ENCODE measurements at places on chromosomes 12 and 14. TPM values are rescaled to one million over a fixed set of nuclear protein-coding genes. Genes with fewer than 3 reads are reported as not detected.

- no peak overlapping the region for H3K27ac ChIP-seq
- DNase-seq = no peak
- peaks cover 5% of the 10 kb centered on the region for H3K36me3 ChIP-seq
- H3K4me1 ChIP-seq = peaks cover under 1% of the 10 kb centered on the region
Observed at GRCh38 chr12:50317203-50317602, 33.9 kb upstream of the LIMA1 start.

- no peaks in the 10 kb centered on the region for H3K27me3 ChIP-seq
- peaks cover 16% of the 10 kb centered on the region for H3K4me1 ChIP-seq
- DNase-seq = no peak
- H3K27ac ChIP-seq = no peak overlapping the region
- H3K4me3 ChIP-seq = no peak overlapping the region
Observed at GRCh38 chr12:110550981-110551380, 32.1 kb downstream of the PPTC7 start.

The TPPP2 gene
- not detected for total RNA-seq

DNA sequence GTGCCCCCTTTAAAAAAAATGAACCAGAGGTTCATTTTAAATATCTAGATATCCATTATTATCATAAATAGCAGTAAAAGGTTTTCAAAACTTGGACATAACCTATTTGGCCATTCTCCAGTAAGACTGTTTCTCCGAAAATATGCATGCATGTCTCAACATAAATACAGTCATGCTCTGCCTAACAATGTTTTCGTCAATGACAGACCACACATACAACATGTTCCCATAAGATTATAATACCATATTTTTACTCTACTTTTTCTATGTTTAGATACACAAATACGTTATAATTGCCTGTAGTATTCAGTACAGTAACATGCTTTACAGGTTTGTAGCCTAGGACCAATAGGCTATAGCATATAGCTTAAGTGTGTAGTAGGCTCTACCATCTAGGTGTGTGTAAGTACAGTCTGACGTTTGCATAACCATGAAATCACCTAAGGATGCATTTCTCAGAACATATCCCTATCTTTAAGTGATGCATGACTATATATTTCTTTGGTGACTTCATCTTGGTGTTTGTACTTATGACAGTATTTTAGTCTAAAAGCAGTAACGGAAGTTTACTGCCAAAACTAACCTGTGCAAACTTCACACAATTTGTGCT is 3.2 kb downstream of the TMEM19 start:
- H3K4me3 ChIP-seq = no peak overlapping the region
- H3K27ac ChIP-seq = no peak overlapping the region
- H3K27me3 ChIP-seq = no peaks in the 10 kb centered on the region
- DNase-seq = no peak
- H3K36me3 ChIP-seq = peaks cover 16% of the 10 kb centered on the region

The KLRG1 gene
- total RNA-seq = 0.38 TPM

GRCh38 chr14:66041582-66041981 is 444.6 kb upstream of the CCDC196 start:
- DNase-seq = no peak
- H3K27me3 ChIP-seq = peaks cover 16% of the 10 kb centered on the region
- H3K27ac ChIP-seq = no peak overlapping the region
- peaks cover 9% of the 10 kb centered on the region for H3K4me1 ChIP-seq
- no peaks in the 10 kb centered on the region for H3K36me3 ChIP-seq
- no peak overlapping the region for H3K4me3 ChIP-seq

- DNase-seq = no peak
- no peaks in the 10 kb centered on the region for H3K36me3 ChIP-seq
- H3K4me3 ChIP-seq = no peak overlapping the region
Observed at GRCh38 chr12:84150201-84150600, 762.4 kb downstream of the SLC6A15 start.

GRCh38 chr14:71400871-71401321 is 493.6 kb downstream of the PCNX1 start:
- no peak for DNase-seq
- H3K27ac ChIP-seq = no peak overlapping the region
- H3K27me3 ChIP-seq = no peaks in the 10 kb centered on the region
- H3K4me1 ChIP-seq = no peaks in the 10 kb centered on the region
- H3K36me3 ChIP-seq = no peaks in the 10 kb centered on the region
- H3K4me3 ChIP-seq = no peak overlapping the region

DNA sequence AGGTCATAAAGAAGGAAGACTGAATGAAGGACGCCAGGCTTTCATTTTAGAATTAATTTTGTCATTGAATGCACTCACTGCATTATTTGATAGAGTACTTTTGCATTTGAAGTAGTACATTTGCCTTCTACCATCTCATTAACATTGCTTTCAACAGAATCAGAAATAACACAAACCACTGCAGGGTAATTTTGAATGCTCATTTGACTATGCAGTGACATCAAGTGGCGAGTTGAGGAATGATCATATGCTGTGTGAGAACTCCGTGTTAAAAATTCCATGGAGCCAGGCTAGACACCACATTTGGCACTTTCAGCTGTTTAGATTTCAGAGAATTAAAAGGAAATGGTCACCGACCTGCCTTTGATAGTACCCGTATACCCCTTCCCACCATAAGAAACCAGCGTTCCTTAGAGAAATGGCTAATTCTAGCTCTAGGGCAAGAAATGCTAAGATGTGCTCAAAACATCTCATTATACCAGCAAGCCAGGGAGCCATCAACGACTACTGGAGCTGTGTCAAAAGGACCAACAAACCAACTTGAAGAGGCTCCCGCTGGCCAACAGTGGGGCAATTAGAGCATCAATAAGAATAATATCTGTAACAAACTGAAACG is 16.5 kb downstream of the HEBP1 start:
- no peaks in the 10 kb centered on the region for H3K36me3 ChIP-seq
- H3K4me1 ChIP-seq = no peaks in the 10 kb centered on the region
- H3K4me3 ChIP-seq = no peak overlapping the region
- H3K27ac ChIP-seq = no peak overlapping the region

GRCh38 chr12:19967431-19967830 is 400.9 kb upstream of the PDE3A start:
- peaks cover 46% of the 10 kb centered on the region for H3K4me1 ChIP-seq
- H3K4me3 ChIP-seq = peak overlapping the region; percentile 35
- H3K27me3 ChIP-seq = no peaks in the 10 kb centered on the region
- peaks cover 12% of the 10 kb centered on the region for H3K36me3 ChIP-seq
- DNase-seq = peak; percentile 49

DNA sequence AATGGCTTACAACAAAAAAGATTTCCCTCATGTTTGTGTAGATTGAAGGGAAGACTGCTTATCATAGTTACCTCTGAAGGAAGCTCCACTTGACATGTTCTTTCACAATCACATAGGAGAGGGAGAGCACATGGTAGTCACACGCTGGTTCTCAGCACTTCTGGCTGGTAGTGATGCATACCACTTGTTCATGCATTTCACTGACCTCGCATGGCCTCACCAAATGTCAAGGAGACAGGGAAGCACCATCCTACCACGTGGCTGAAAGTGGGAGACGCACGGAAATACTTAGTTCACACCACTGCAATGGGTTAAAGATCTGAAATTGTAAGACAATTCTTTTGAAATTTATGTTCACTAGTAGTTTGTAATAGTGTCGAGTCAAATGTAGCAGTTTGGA is 74.0 kb downstream of the PDE3A start:
- H3K4me3 ChIP-seq = no peak overlapping the region
- no peak for DNase-seq
- H3K27me3 ChIP-seq = no peaks in the 10 kb centered on the region
- peaks cover 10% of the 10 kb centered on the region for H3K4me1 ChIP-seq

The KNTC1 gene
- 97.8 TPM for total RNA-seq

DNA sequence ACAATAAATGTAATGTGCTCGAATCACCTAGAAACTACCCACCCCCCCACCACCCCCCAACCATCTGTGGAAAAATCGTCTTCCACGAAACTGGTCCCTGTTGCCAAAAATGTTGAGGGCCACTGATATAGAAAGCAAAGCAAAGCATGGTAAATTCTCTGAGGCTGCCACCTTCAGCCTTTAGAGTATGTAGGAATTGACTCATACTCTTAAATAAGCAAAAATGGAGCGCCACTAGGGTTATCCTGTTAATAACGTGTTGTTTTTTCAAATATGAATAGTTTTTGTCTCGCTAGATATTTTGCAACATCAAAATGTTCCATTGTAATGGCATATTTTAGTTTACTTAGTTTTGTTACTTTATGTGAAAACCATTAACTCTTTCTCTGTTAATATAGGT is 18.2 kb downstream of the DYNC1H1 start:
- no peak overlapping the region for H3K27ac ChIP-seq
- peaks cover 29% of the 10 kb centered on the region for H3K4me1 ChIP-seq
- peaks cover 69% of the 10 kb centered on the region for H3K36me3 ChIP-seq

The CCDC177 gene
- total RNA-seq = not detected

GRCh38 chr12:100061814-100062213 is 77.1 kb upstream of the ANKS1B start:
- no peak for DNase-seq
- no peak overlapping the region for H3K4me3 ChIP-seq
- no peaks in the 10 kb centered on the region for H3K27me3 ChIP-seq
- H3K27ac ChIP-seq = no peak overlapping the region

DNA sequence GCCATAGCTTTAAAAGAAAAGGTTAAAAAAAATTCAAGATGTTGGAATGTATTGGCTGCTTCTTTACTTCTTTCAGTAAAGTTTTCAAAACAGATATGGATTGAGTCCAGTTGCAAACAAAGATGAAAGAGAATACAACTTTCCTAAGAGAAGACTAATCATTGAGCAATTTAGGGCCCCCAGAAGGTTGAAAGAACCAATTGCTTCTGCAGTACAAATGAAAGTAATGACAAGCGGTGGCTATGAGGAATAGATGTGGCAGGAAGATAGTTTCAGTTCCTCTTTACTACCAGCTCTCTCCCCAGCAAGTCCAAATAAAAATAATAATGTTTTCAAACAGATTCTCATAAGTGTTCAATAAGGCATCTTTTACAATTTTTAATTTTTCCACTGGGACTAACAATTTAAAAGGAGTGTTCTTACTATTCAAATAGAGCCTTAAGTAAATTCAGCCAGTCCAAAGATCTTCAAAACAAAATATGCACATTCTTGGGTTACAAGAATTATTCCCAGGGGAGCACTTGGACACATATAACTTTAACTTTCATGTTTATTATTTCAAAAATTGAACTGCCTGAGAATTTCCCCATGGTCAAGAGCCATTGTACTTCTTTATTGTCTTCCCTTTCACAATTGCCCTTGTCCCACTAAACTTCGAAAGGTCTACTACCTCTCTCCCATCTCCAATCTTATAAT is 62.3 kb upstream of the PPP1R12A start:
- H3K27ac ChIP-seq = no peak overlapping the region
- peaks cover 23% of the 10 kb centered on the region for H3K4me1 ChIP-seq
- H3K36me3 ChIP-seq = no peaks in the 10 kb centered on the region
- no peak overlapping the region for H3K4me3 ChIP-seq
- H3K27me3 ChIP-seq = no peaks in the 10 kb centered on the region

DNA sequence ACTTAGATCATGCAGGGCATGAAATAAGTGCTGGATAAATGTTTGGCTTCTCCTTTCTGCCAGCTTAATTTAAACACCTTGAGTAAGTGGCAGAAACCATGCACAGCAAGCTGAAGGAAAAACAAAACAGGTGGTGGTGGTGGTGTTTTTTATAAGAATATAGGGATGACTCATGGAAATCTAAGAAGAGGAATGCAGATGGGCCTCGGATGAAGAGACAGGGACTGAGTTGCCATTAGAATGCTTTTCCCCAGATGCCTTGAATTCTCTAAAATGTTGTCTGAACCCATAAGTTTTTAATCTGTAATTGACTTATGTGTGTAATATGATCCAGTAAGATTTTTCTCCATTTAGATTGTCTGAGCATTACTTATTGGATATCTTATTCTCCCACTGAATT is 93.1 kb upstream of the ZDHHC17 start:
- no peaks in the 10 kb centered on the region for H3K36me3 ChIP-seq
- no peak overlapping the region for H3K4me3 ChIP-seq
- no peaks in the 10 kb centered on the region for H3K4me1 ChIP-seq
- DNase-seq = no peak
- H3K27me3 ChIP-seq = no peaks in the 10 kb centered on the region
- no peak overlapping the region for H3K27ac ChIP-seq

DNA sequence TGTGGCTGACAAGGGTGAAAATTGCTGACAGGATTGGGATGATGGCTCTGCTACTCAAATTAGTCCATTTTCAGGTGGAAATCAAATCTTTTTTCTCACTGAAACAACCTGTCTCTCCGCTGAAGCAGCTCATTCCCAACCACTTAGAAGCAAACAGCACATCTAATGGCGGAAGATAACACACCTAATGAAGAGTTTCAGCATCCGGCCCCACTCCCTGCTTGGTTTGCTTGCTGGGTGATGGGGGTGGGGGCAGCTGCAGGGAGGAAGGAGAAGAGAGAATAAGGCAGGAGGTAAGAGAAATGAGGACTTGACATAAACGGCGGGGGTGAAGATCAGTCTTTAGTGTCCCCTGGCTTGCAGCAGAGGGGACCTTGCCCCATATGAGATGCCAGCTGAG is 4.0 kb downstream of the SYNDIG1L start:
- H3K27me3 ChIP-seq = peaks cover 20% of the 10 kb centered on the region
- no peak overlapping the region for H3K4me3 ChIP-seq
- no peak for DNase-seq
- H3K27ac ChIP-seq = no peak overlapping the region
- H3K36me3 ChIP-seq = no peaks in the 10 kb centered on the region

DNA sequence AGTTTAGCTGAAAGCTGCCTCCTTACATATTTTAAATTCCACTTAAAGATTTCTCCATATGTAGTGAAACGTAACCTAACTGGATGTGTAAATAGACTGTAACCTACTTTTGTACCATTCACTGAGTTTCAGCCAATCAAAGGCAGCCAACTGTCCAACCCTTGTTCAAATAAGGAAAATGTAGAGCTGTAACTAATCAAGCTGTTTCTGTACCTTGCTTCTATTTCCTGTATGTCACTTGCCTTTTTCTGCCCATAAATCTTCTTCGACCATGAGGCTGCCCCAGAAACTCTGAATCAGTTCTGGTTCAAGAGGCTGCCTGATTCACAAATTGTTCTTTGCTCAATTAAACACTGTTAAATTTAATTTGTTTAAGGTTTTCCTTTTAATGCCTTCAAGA is 6.3 kb downstream of the SLC7A8 start:
- peaks cover 34% of the 10 kb centered on the region for H3K27me3 ChIP-seq
- H3K4me3 ChIP-seq = no peak overlapping the region
- no peak overlapping the region for H3K27ac ChIP-seq
- no peaks in the 10 kb centered on the region for H3K4me1 ChIP-seq
- no peak for DNase-seq
- H3K36me3 ChIP-seq = no peaks in the 10 kb centered on the region

The SPIC gene
- not detected for total RNA-seq

The PLEKHD1 gene
- 0.73 TPM for total RNA-seq

The RIPK3 gene
- total RNA-seq = 12.6 TPM

The MIP gene
- not detected for total RNA-seq

GRCh38 chr12:94674835-94675234 is 24.5 kb upstream of the TMCC3 start:
- DNase-seq = no peak
- H3K4me3 ChIP-seq = no peak overlapping the region
- H3K36me3 ChIP-seq = no peaks in the 10 kb centered on the region
- peaks cover 20% of the 10 kb centered on the region for H3K27me3 ChIP-seq

The TAS2R42 gene
- total RNA-seq = not detected

GRCh38 chr12:102281231-102281630 is 83.6 kb upstream of the PMCH start:
- H3K36me3 ChIP-seq = no peaks in the 10 kb centered on the region
- DNase-seq = no peak
- H3K4me3 ChIP-seq = no peak overlapping the region
- no peaks in the 10 kb centered on the region for H3K27me3 ChIP-seq
- H3K4me1 ChIP-seq = no peaks in the 10 kb centered on the region

- H3K27ac ChIP-seq = no peak overlapping the region
- no peak for DNase-seq
Observed at GRCh38 chr12:131734336-131735152, 23.7 kb downstream of the SFSWAP start.
